ENCODE measurements at places on chromosomes 5 and 9. TPM values are rescaled to one million over a fixed set of nuclear protein-coding genes. Genes with fewer than 3 reads are reported as not detected.

Gene GRXCR2
- not detected for total RNA-seq

Gene FGF18
- 6.9 TPM for total RNA-seq

Gene AQP3
- 12.7 TPM for total RNA-seq

Gene ARAP3
- total RNA-seq: 55.5 TPM

Gene ECSCR
- 51.6 TPM for total RNA-seq

Gene PRELID2
- total RNA-seq: 23.5 TPM

Gene GABRA6
- not detected for total RNA-seq

Gene STKLD1
- not detected for total RNA-seq

Gene DPM2
- 18.2 TPM for total RNA-seq

Data from ascending aorta (tissue), 2 donors.